ENCODE measurements at places on chromosomes 7 and 10.
A peak's percentile ranks its signal among the peaks of the same experiment; 100 is the strongest.

- no peak for DNase-seq
Measured at GRCh38 chr10:50511492-50512213, 112.1 kb downstream of the SGMS1 start.

- DNase-seq = no peak
Measured at GRCh38 chr10:114576716-114577115, 81.4 kb downstream of the ABLIM1 start.

DNA sequence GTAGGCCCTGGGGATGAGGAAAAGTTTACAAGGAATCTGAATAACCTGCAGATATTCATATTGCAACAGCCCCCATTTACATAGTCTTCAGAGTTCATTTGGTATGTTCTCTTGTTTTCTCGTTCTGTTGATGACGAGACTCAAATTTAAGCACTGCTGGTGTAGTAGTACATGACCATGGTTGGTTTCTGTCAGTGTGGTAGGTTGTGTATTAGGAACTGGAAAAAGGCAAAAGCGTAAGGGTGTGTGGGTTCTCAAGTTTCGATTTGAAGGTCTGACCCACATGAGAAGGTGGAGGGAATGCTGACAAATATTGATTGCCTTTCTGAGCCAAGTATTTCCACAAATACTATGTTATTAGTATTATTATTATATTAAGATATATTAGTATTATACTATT is 151.7 kb downstream of the AUTS2 start:
- DNase-seq = no peak

DNA sequence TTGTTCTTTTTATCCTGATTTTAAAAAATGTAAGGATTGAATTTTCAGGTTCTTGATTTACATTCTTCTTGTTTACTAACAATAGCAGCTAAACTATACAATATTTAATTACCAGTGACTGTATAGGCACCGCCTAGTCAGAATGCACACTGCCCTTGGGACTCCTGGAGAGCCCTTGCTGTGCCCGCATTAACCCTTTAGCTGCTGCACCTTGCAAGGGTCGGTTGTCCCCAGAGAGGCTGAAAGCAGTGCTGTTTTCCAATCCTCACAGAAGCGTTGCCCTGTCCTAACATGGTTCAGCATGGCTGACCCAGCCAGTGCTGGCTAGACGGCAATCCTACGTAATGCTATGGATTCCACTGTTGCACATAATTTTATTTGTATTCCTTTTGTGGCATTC is 102.6 kb downstream of the HECW1 start:
- no peak for DNase-seq

DNA sequence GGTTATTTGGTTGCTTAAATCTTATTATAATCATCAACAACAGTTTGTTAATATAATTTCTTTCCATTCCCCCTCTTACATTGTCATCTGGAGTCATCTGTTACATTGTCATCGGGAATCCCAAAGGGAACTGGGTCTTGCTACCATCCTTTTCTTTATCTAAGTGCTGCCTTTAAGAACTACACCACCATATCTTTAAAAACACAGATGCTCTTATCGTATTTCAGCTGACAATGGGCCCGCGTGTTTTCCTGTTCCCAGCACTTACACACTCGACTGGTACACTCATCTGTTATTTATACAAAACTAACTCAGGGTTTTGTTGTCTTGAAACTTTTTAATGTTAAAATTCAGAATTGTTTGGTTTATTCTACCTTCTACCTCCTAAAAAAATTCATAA is 256.2 kb upstream of the MGMT start:
- no peak for DNase-seq

DNA sequence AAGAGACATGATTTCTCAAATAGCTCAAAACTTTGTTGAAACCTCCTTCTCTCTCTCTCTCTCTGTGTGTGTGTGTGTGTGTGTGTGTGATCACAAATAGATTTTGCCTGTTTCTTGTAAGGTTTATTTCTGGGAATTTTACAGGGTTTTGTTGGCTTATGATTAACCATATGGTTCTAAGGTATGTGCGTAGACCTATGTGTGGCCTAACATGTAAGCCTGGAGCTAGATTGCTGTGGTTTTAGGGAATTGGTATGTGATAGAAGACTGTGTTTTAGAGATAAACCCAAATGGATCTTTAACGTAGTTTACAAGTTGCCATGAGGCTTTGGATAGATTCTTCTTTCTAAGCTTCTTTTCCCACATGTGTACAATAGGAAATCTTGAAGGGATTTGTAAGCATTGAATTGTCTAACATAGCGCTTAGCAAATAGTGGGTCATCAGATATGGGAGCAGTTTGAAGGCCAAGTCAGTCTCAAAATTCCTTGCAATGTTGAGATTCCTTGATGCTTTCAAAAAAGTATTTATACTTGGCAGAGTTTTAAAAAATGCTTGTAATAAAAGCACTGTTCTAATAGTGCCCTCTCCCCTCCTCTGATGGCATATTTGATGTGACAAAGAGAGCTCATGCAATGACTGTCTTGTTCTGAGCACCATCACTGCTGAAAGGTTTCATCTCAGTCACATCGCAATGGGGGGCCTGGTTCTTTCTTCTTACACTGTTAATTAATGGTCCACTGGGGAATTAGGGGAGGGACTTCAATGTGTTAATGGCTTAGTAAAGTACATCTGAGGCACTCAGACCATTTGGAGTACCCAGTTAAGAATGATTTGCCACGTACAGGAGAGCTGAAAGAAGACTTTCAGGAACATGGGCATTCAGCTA is 118.2 kb downstream of the SNX10 start:
- DNase-seq = no peak

- no peak for DNase-seq
Measured at GRCh38 chr7:102214477-102215072, 72.1 kb upstream of the SH2B2 start.

DNA sequence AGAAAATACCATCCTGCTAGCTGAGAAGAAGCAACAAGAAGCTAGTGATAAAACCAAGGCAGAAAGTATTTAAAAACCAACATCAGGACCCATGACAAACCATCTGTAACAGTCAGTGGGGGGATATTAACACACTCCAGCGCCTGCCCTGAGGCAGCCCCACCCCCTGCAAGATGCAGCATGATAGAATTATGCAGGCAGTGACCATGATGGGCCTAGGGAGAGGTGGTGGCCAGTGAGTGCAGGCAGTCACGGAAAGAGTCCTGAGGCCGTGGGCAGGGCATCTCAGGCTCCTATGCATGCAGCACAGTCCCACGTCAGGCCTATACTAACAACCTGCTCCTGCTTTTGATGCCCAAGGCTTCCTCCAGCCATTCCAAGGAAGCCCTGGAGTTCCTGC is 686.9 kb downstream of the GRID1 start:
- no peak for DNase-seq

DNA sequence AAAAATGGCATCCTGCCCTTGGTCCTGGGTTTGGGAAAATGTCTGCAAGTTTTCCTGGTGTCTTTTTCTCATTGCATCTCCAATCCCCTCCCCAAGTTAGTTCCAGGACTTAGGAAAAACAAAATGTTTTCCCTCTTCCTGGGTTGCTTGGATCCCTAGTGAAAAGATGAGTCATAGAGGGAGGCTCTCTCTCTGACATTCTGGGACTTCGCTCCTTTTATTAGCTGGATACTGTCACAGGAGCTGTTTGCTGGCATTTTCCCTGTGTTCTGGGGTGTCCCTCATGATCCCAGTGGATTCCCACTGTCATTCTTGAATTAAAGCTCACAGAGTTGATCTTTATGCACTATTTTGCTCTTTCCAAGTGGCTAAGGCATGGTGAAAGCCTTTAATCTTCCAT is 316.4 kb upstream of the MBL2 start:
- DNase-seq = no peak

DNA sequence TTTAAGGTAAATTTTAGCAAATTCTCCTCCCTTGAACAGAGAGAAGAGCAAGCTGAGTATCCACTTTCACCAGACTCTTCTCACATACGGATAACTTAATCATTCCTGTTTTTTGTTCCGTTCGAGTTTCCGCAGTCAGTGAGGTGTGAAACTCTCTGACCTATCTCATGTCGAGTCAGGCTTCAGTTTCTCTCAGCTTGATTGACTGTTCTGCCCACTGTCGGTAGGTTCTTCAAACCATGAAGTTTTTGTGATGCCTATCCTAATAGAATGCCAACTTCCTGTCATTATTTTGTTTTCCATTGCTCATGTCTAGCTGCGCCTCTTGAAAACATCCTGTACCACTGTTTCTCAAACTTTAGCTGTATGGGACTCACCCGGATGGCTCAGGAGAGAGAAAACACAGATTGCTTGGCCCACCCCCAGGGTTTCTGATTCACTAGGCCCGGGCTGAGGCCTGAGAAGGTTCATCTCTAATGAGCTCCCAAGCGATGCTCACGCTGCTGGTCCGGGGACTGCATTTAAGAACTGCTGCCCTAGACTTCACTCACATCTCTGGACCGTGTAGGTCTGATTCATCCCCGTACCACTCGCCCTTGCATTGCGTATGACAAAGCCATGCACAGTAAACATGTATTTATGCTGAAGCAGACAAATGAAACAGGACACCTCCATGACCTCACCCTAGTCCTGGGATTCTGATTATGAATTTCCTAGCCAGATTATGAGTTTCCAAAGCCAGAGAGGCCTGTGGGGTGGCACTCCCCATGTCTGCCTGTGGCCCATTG is 208.4 kb upstream of the AGK start:
- no peak for DNase-seq

GRCh38 chr10:73999703-74000102 is 1.8 kb downstream of the VCL start:
- no peak for DNase-seq

DNA sequence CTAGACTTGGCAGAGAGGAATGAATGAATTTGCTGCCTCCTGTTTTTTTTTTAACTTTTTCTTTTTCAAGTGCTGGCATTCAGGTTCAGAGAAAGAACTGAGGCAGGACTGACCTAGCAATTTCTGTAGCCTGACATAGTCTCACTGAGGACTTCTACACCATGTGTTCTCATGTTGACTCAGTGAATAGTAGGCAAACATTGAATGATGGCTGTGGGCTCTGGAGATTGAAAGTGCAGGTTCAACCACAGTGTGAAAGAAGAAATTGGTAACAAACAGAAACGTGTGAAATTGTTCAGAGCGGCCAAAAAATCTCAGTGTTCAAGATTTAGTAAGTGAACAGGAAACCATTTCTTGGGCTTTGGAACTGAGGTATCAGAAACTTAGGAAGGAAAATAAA is 322.4 kb upstream of the GHITM start:
- DNase-seq = no peak

DNA sequence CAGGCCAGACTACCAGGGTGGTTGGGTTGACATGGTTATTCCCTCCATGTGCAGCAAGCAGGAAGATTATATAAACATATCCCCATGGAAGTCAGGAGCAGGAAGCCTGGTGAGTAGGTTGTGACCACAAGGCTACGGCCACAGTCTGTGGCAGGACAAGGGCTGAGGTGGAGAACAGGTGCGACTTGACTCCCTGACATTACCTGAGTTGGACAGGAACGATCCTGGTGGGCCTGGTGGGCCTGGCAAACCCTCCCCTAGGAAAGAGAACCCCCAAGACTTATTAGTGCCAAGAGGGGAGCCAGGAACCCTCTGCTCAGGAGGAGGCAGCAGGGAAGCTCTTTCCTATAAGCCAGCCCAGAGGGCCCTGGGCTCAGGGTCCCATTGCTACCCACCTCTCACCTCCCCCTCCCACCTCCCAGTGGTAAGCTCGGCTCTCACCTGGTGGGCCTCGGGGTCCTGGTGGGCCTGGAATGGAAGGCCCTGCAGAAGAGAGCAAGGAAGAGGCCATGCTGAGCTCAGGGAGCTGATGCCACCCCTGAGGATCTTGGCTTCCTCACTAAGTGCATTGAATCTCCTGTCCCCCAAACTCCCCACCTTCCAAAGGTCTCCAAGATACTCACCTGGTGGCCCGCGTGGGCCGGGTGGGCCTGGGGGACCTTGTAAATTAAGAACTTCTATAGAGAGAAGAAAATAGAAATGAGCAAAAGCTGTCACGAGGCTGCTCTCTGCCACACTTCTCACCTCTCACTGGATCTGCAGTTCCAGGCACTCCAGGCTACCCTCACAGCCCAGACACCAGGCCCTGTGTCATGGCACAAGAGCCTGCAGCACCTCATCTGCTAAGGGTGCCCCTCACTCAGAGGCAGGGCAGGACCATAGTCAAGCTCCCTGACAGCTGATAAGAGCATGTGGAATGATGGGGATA is 44.6 kb downstream of the COL17A1 start:
- DNase-seq = peak; percentile 13

- no peak for DNase-seq
Measured at GRCh38 chr10:57599440-57599839, 668.3 kb downstream of the IPMK start.

- no peak for DNase-seq
Measured at GRCh38 chr7:70040970-70041766, 442.9 kb downstream of the AUTS2 start.

DNA sequence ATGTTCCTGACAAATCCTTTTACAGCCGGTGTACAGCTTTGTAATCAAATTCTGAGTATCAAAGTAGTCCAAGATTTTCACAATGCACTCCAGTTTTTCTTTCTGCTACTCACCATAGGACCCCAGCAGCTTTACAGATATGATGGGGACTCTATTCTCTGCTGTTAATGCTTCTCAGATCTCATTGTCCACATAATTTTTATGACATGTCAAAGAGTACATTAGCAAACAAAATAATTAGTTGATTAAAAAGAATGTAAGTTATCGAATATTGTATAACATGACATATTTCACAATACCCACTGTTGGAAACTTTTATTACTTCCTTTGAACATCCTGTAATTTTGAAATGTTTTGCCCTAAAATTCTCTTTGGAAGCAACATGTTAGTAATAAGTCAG is 81.4 kb upstream of the KIAA1217 start:
- no peak for DNase-seq

DNA sequence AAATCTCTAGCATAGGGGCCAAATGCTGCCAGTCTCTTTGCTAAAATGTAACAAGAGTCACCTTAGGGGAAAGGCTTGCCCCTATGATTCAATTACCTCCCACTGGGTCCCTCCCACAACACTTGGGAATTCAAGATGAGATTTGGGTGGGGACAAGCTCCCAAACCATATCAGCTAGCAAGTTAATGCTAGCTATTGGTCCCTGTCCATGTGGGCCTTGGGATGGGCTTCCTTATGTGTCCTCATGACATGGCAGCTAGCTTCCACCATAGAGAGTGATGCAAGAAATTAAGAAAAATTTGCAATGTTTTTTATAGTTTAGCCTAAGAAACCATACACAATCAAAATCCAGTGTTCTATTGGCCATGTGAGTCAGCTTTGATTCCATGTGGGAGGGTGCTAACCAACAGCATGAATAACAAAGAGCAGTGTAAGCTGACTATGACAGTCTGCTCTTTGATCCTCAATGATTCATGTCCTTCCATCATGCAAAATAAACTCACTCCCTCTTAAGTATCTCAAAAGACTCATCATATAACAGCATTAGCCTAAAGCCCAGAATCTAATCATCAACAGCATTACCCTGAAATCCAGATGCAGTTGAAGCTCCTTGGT is 21.7 kb upstream of the ZNF365 start:
- no peak for DNase-seq

DNA sequence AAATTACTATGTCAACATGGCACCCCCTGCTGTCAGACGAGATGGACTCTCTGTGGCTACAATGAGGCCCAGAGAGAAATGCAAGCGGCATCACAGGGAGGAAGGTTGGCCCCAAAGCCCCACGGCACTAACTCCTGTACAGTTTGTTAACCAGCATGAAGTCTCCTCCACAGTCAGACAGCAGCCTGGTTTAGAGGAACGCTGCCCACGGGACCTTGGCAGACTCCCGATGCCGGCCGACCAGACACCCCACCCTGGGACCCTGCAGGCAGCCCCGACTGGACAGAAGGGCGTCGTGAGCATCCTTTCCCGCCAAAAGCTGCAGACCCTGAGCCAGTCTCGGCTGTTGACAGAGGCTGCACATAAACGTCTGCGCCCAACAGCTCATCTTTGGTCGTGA is 158.8 kb downstream of the DIP2C start:
- DNase-seq = no peak
